Keratinocyte (primary cell): ENCODE measurements at places on chromosomes 3 and 15. TPM values are rescaled to one million over a fixed set of nuclear protein-coding genes. Genes with fewer than 3 reads are reported as not detected.

P2RY1 gene
- polyA plus RNA-seq: 0.45 to 1.1 TPM (median 1.1 TPM) in 3 replicates

IGSF11 gene
- 0.25 to 0.85 TPM (median 0.68 TPM) in 3 replicates for polyA plus RNA-seq

GRCh38 chr3:109728861-109729494 lies 391.6 kb upstream of the DPPA4 start:
- no peak for DNase-seq

DNA sequence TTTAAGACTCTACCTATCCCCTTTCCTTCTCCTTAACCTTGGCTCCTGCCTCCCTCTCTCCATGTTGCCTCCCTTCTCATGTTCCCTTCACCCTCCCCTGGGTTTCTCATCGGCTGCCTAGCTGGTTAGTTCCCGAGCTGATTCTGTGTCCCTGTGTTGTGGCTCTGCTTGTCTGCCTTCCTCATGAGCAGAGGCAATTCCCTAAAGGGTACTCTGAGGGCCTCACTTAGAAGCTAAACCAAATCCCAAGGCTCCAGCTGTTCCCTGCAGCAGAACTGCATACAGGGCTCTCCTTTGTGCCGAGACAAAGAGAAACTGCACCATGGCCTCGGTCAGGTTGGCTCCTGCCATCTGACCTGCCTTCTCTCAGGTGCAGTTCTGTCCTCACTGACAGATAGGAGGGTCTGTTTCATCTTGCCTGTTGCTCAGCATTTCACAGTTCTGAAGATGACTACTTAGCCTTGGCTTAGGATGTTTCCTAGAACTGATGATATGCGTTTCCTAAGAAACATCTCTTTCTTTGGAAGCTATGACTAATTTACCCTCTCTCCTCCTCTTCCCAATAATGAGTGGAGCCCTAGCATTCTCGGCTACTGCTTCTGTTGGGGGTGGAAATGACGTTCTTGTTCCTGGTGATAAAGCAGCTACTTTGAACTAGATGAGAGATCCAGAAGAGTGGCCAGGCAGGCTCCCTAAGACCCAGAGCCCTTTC lies 27.1 kb downstream of the DUOX1 start:
- DNase-seq: no peak

DNA sequence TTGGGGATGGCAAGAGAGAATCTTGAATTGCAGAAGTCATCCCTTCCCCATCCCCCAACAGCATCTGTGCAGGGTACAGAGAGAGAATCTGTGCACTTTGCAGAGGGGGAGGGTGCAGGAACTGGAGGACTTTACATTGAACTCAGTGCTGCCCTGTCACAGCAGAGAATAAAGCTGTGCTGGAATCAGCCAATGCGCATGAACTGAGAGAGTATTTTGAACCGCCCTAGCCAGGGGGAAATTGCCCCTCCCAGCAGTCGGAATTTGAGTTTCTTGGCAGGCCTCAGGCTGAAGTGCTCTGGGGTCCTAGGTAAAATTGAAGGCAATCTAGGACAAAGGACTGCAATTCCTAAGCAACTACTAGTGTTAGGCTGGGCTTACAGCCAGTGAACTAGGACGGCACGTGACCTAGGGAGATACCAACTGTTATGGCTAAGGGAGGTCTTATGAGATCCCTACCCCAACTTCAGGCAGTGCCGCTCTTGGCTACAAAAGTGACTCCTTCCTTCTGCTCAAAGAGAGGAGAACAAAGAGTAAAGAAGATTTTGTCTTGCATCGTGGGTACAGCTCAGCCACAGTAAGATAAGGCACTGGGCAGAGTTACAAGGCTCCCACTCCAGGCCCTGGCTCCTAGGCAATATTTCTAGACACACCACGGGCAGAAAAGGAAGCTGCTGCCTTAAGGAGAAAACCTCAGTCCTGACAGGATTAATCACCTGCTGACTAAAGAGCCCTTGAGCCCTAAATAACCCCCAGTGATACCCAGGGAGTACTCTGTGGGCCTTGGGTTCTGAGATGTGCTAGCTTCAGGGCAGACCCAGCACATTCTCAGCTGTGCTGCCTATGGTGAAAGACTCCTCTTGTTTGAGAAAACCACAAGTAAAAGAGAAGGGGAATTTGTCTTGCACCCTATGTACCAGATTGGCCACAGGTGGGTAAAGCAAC lies 300.5 kb upstream of the ALCAM start:
- DNase-seq: no peak

DNA sequence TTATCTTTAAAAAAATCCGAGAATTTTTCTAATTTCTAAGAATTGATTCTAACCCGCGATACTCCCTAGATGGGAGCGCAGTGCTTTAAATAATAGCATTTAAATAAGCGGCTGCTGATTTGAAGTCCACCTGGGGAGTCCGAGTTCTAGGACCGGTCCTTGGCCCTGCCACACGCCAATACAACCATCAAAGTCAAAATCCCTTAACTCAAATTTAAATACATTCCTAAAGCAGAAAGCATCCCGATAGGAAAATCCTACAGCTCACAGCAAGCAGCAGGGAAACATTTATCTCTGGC lies 508 bp upstream of the ECT2 start:
- DNase-seq: no peak

GRCh38 chr15:73258271-73259108 lies 110.3 kb downstream of the HCN4 start:
- DNase-seq: no peak

GRCh38 chr3:142154186-142154585 lies 4.8 kb upstream of the TFDP2 start:
- no peak for DNase-seq

GRCh38 chr15:90031231-90031791 lies 30.2 kb downstream of the ZNF710 start:
- no peak for DNase-seq

GRCh38 chr3:126847061-126847460 lies 135.9 kb upstream of the PLXNA1 start:
- no peak for DNase-seq
